ENCODE measurements at places on chromosomes 11 and 22. TPM values are rescaled to one million over a fixed set of nuclear protein-coding genes. Genes with fewer than 3 reads are reported as not detected.

GRCh38 chr11:33063326-33063881 is 24.0 kb downstream of the TCP11L1 start:
- DNase-seq: no peak
- peaks cover 84% of the 10 kb centered on the region for H3K36me3 ChIP-seq
- peaks cover 4% of the 10 kb centered on the region for H3K4me1 ChIP-seq
- no peaks in the 10 kb centered on the region for H3K27me3 ChIP-seq

The TIMP3 gene
- total RNA-seq: 6.3 TPM

- no peak overlapping the region for H3K4me3 ChIP-seq
- no peak overlapping the region for H3K27ac ChIP-seq
- H3K27me3 ChIP-seq: no peaks in the 10 kb centered on the region
- no peaks in the 10 kb centered on the region for H3K36me3 ChIP-seq
- DNase-seq: peak; percentile 91
Measured at GRCh38 chr11:8219257-8220021, 44.2 kb downstream of the LMO1 start.

The CASP5 gene
- not detected for total RNA-seq

DNA sequence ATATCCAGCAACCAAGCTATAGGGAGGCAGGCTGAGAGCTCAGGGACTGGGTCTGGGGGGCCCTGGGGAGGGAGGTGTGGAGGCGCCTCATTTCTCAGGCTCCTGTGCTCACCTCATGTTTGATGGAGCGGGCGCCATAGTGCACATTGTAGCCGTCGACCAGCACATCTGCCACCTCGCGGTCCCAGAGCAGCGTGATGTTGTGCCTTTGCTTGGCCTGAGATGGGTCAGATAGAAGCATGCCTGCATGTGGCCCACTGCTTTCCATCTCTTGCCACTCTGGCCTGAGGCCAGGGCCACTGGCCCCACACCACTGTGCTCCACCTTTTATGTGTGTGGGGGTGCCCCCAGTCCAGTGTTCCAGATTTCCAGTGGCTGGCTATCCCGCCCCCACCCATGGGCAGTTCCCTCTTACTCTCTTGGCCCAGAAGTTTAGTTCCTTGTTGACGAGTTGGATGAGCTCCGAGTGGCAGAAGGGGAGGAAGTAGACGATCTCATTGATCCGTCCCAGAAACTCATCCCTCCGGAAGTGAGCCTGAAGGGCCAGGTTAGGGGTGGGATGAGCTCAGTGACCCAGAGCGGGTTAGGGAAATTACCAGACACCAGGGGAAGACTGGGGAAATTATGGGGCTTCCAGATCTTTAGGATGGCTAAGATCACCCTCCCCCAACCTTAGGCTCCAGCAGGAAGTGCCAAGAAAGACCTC is 50.1 kb upstream of the PHOX2A start:
- peak; percentile 28 for DNase-seq
- no peak overlapping the region for H3K4me3 ChIP-seq
- no peak overlapping the region for H3K27ac ChIP-seq
- H3K36me3 ChIP-seq: no peaks in the 10 kb centered on the region
- no peaks in the 10 kb centered on the region for H3K4me1 ChIP-seq

- no peaks in the 10 kb centered on the region for H3K27me3 ChIP-seq
- H3K27ac ChIP-seq: peak overlapping the region; percentile 93
- peak; percentile 92 for DNase-seq
- H3K4me1 ChIP-seq: peaks cover 50% of the 10 kb centered on the region
- H3K36me3 ChIP-seq: peaks cover 51% of the 10 kb centered on the region
- H3K4me3 ChIP-seq: peak overlapping the region; percentile 62
Measured at GRCh38 chr22:36368359-36368983, 19.3 kb downstream of the MYH9 start.

Data from endodermal cell (in vitro differentiated cells).